Neural crest cell (in vitro differentiated cells): ENCODE measurements at places on chromosomes 11 and 22. TPM values are rescaled to one million over a fixed set of nuclear protein-coding genes. Genes with fewer than 3 reads are reported as not detected.

GRCh38 chr11:100687630-100688395 lies 725 bp downstream of the ARHGAP42 start:
- H3K36me3 ChIP-seq, result no peaks in the 10 kb centered on the region
- peak overlapping the region; percentile 98 for H3K4me3 ChIP-seq
- no peaks in the 10 kb centered on the region for H3K27me3 ChIP-seq

- no peak for DNase-seq
- H3K4me1 ChIP-seq, result no peaks in the 10 kb centered on the region
- no peak overlapping the region for H3K27ac ChIP-seq
- H3K4me3 ChIP-seq, result no peak overlapping the region
- H3K36me3 ChIP-seq, result no peaks in the 10 kb centered on the region
These were observed 9.6 kb downstream of the OR52K1 start for GRCh38 chr11:4491878-4492606.

- H3K36me3 ChIP-seq, result peaks cover 8% of the 10 kb centered on the region
- peaks cover 52% of the 10 kb centered on the region for H3K4me1 ChIP-seq
- H3K27ac ChIP-seq, result no peak overlapping the region
- H3K27me3 ChIP-seq, result peaks cover 39% of the 10 kb centered on the region
These were observed 579 bp upstream of the PHLDB1 start for GRCh38 chr11:118606844-118607228.

Gene VPS26B
- 45.6 and 47.8 TPM in 2 replicates for total RNA-seq
